Adrenal gland (tissue), 19 donors: ENCODE measurements at places on chromosomes 12 and 14.

- peak; percentile 89 for DNase-seq
These were observed 3.4 kb upstream of the TRAFD1 start for GRCh38 chr12:112121780-112122565.

GRCh38 chr14:32514681-32515080, 185.6 kb downstream of the AKAP6 start:
- DNase-seq: no peak

DNA sequence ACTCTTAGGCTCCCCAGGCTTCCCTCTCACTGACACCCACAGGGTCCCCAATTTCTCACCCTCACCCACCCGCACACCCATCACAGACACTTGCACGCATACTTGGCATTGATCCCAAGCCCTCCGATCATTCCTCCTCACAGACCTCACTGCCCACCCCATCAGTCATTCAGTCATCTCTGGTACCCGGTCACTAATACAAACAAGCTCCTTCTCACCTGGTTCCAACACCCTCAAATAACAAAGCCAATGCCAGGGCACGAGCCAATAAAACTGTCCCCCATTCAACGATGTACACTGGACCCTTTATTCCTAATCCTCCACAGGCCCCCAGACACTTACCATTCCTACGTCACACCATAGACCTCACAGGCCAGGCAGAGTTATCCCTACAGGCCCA, 2.3 kb downstream of the ZNF605 start:
- no peak for DNase-seq

DNA sequence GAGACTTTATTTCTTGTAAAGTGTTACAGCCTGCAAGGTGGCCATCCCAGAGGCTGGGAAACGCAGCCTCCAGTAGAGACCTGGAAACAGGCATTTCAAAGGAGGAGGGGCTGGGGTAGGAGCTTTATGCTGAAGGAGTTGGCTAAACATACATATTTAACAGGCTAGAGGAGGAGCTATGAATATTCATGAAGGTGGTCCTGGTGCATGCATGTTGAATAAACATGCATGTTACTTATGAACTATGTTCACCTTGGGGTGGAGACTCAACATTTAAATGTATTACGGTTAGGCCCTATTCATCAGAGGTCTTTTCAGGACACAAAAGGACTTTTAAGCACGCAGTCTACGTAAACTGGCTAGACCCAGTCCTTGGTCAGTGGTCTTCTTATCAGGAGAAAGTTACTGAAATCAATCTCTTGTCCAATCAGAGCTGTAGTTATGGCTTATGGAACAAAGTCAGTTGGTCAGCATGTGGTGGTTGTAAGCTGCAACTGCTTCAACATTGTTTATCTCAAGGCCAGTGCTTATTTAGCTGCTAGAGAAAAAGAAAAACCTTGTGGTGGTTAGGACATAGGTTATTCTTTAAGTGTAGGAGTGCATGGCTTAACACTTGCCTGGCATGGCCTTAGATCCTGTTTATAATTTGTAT, 11.4 kb upstream of the ARF6 start:
- no peak for DNase-seq

DNA sequence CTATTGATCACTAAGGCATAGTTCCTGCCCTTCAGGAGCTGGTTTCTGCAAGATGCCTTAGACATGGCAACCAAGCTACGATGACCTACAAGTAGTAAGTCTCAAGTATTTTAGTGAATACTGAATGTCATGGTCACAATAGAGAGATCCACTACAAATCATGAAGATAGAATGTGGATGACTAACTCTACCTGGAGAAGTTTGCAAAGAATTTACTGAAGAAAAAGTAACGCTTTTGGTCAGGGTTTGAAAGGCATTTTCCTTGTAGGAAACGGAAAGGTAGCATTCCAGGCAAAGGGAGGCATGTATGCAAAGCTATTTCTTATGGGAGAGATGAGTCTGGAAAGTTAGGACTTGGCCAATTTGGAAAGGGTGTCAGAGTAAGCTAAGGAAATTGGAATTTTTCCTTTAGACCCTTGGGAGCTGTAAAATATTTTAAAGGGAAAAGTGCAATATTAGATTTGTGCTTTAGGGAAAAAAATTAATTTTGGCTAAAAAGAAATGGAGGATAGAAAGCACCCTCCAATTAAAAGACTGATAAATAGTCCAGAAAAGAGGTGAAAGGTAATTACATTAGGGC, 377.5 kb downstream of the EGLN3 start:
- DNase-seq: no peak

DNA sequence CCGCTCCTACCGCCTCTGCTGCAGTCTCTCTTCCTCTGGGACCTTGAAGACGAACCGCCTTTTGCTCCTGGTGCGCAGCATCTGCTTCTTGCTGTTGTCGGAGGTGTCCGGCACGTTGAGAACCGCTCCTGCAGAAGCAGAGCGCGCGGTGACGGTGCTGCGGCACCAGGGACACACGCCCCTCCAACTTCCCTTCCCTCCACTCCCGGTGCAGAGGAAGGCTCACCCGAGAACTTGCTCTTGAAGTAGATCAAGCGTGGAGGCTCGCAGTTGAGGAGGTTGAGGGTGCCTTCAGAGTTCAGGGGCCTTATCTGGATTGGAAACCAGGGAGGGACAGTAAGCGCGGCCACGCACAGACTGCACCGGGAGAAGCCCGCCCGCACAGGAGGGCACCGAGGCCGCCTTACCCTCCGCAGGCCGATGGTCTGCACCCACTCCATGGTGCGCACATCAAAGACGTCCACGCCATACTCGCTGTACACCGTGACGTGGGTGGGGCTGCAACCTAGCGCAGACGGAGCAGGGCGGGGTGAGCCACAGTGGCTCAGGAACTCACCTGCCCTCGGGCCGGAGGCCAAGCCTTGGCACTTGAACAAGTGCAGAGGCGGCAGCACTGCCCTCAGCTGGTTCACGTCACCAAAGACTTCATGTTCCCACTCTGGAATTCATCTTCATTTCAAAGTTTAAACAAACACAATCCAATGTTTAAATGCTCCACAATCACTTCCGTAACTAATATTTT, 17.5 kb downstream of the AMN start:
- no peak for DNase-seq

- no peak for DNase-seq
These were observed 85.7 kb upstream of the LMO3 start for GRCh38 chr12:16691624-16692023.

DNA sequence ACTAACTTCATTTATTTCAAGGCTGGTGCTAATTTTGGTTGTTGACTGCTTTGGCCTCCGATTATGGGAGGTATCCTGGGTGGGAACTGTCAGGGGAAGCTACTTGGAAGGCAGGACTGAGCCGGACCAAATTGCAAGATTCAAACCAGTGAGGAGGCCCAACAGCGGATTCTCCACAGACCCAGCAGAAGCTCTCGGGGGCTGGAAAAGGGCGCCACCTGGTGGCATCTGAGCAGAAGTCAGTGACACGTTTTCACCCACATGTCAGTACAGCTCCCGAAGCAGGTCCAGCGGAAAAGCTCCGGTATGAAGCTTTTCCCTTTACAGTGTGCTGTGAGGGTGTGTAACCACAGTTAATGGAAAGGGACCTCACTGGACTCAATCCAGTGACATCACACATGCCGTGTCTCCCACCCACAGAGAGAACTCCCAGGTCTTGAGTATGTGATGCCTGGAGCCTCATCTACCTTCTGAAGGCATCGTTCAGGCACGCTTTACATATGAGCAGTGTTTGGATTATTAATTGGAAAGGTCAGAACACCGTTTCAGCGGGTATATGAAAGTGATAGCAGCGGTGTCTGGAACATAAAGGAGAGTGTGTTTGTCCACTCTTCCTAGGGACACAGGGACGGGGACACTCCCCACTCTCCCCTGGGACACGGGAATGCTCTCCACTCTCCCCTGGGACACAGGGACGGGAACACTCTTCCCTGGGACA, 3.6 kb upstream of the P2RX2 start:
- peak; percentile 88 for DNase-seq

- no peak for DNase-seq
These were observed 168.4 kb upstream of the EGLN3 start for GRCh38 chr14:34119107-34119858.

DNA sequence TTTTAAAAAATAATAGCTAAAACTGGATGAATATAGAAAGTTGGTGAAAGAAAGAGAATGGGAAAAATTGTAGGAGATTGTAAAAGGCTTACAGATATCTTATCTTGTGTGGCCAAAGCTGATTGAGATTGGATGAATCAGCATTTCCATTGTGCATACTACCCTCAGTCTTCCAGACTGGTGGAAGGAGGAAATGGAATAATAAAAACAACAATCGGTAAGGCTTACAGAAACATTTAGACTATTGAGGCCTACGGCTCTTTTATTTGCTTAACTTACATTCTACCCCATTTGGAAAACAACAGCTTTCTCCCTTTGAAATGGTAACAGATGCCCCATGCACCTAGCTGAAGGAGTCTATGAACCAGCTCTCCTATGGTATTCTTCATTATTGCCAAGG, 129.8 kb downstream of the PTPRB start:
- no peak for DNase-seq

DNA sequence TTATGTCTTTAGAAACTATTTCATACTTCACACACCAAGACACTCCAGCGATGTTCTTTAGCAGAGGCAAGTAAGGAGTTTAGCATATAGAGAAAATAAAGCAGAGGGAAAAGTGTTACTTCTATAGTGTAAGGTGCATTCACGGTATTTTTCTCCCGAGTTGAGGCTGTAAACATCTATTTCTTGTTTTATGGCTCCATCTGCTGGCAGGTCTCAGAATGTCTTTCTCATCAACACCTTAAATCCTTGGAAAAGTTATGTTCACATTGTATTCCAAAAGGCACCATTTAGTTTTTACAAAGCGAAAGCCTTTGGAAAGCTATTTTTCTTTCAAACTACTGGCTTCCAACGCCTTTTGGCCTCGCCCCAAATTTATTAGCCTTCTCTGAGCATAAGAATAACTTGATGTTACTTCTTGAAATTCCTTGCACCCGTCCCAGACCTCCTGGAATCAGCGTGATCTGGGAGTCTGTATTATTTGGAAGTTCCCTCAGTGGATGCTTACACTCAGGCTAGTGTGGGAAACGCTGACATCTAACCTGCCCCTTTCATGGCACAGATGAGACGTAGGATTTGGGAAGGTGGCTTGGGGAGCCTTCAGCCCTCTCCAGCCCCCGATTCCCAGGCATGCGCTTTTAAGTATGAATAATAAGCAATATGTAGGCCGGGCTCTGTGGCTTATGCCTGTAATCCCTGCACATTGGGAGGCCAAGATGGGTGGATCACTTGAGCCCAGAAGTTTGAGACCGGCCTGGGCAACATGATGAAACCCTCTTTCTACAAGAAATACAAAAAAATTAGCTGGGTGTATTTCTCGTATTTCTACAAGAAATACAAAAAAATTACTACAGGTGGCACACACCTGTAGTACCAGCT, 1.9 kb upstream of the PIWIL1 start:
- peak; percentile 74 for DNase-seq

DNA sequence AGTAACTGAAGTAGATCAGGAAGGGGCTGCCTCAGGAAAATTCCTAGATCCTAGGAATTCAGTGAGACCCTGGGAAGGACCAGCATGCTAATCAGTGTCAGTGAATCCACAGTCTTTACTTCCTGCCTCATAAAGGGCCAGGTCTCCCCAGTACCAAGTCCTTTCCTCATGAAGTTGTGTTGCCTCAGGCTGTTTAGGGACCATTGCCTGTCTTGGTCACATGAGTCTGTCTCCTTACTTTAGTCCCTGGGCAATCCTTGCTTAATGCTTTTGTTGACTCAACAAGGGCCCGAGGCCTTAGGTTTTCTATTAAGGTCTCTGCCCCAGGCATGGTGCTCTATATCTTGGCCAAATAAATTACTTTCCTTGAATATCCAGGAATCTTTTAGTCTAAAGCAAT, 16.1 kb upstream of the ATF1 start:
- no peak for DNase-seq

DNA sequence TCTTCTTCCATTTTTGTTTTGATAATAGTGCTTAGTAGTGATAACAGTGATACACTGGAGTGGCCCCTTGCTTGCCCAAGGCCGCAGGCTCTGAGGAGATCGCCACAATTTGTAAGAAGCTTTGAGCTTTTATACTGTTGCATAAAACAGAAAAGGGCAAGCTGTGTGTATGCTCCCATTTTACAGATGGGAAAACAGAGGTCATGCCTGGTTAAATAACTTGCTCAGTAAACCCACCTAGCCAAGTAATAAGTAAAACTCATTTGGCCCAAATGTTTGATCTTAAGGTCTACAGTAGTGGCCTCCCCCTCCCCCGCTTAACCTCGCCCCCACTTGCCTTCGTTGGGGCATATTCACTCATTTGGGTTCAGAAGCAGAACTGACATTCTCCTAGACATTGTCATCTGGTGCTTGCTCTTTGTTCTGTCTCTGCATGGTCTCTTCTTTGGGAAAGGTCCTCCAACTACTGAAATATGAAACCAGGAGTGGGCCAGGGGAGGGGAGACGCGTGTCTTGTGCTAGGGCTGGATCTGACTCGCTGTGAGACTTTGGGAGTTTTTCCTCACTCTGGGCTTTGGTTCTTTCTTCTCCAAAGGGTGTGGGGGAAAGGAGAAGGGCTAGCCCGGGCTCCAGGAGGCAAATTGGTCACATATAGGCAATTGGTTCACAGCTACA, 88.1 kb downstream of the PAPOLA start:
- DNase-seq: no peak

GRCh38 chr14:94540031-94540794, 21.0 kb upstream of the SERPINA4 start:
- DNase-seq: peak; percentile 26

DNA sequence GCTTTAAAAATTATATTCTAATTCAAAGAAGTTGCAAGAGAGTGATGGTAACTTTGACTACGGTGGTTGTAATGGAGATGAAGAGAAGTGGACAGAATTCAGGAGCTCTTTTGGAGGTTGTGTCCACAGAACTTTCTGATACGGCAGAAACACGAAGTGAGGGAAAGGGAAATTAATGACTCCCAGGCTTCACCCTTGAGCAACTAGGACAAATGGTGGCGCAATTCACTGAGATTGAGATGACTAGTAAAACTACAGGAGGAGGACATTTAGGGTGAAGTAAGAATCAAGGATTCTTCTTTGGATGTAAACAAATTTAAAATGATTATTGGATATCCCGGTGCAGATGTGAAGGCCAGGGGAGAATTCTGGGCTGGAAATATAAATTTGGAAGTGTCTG, 212.6 kb downstream of the PTPRO start:
- peak; percentile 31 for DNase-seq

DNA sequence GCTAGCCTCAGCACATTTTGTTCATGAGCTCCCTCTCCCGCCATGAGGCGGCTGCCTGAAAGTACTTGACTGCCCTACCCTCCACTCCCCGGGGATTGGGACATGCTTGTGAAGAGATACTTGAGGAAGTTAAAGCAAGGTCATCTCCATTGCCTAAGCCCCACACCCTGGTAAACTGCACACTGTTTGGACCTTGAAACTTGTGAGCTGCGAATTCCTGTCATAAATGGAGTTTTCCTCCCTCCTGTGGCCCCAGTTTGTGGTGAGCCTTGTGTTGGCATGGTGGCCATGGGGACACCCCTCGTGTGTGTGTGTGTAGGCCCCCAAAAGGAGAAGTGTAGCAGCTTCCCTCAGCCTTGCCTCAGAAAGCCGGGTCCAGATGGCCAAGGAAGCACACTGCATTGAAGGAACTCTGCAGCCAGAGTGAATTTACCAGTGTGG, 395.5 kb downstream of the ZFP36L1 start:
- peak; percentile 86 for DNase-seq

GRCh38 chr12:22416801-22417200, 82.3 kb upstream of the ST8SIA1 start:
- DNase-seq: no peak

- DNase-seq: no peak
These were observed 71.4 kb downstream of the AKAP6 start for GRCh38 chr14:32400480-32400879.

GRCh38 chr12:55681142-55682077, 26.3 kb downstream of the ITGA7 start:
- DNase-seq: peak; percentile 65
